ENCODE measurements at places on chromosomes 1 and 21.

GRCh38 chr1:108556066-108556465 lies 3.8 kb upstream of the EEIG2 start:
- DNase-seq: no peak

DNA sequence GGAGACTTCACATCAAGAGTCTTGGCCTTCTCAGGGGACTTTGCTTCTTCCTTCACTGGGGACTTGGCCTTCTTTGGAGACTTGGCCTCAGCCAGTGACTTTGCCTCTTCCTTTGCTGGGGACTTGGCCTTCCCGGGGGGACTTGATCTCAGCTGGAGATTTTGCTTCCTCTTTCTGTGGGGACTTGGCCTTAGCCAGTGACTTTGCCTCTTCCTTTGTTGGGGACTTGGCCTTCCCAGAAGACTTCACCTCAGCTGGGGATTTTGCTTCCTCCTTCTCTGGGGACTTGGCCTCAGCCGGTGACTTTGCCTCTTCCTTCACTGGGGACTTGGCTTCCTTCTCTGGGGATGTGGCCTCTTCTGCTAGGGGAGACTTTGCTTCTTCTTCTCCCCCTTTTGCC lies 13.5 kb upstream of the CD2 start:
- no peak for DNase-seq

GRCh38 chr1:81129366-81129765 lies 671.4 kb upstream of the ADGRL2 start:
- no peak for DNase-seq

DNA sequence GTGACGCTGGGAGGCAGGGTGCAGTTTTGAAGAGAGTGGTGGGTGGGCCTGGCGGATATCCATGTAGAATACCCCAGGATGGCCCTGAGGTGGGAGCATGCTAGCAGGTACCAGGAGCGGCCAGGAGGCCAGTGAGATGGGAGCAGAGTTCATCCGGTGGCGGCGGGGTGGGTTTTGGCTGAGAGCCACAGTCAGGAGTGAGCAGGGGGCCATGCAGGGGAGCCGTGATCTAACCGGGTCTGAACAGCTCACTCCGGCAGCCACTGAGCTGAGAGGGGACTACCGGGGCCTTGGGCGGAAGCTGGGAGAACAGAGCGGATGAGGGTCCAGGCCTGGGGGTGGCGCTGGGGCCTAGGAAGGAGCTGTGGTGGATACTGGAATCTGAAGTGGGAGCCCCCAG lies 47.6 kb upstream of the LRP8 start:
- no peak for DNase-seq

GRCh38 chr1:25556791-25557476 lies 13.5 kb downstream of the LDLRAP1 start:
- DNase-seq: peak; percentile 59

DNA sequence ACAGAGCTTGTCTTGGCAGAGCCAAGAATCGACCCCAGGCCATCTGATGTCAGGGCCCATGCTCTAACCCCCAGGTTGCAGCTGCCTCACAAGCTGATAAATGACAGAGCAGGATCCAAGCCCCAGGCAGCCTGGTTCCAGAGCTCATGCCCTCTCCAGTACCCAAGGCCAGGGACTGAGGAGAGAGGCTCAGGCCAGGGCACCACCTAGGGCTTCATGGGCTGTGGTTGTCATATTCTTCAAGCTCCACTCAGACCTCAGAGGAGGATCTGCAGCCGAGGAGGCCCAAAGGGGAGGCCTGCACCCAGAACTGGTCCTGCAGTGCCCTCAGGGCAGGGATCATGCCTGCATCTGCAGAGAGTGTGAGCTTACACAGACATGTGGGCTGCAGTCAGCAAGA lies 301.1 kb downstream of the MATN1 start:
- DNase-seq: no peak

- DNase-seq: no peak
These were observed 26.1 kb upstream of the KCNE2 start for GRCh38 chr21:34337741-34338140.

GRCh38 chr1:234963904-234964702 lies 164.5 kb downstream of the TOMM20 start:
- DNase-seq: no peak

DNA sequence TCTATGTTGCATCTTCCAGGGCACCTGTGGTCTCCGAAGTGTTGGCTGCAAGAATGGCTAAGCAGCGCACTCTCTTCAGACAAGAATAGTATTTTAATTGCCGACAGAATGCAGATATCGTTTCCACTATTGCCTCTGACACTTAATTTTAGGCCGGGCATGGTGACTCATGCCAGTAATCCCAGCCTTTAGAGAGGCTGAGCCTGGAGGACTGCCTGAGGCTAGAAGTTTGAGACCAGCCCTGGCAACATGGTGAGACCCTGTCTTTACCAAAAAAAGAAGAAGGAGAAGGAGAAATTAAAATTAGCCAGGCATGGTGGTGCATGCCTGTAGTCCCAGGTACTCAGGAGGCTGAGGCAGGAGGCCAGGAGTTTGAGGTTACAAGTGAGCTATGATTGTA lies 306.9 kb downstream of the KIF26B start:
- DNase-seq: no peak
